ENCODE measurements at places on chromosomes 16 and 17.

DNA sequence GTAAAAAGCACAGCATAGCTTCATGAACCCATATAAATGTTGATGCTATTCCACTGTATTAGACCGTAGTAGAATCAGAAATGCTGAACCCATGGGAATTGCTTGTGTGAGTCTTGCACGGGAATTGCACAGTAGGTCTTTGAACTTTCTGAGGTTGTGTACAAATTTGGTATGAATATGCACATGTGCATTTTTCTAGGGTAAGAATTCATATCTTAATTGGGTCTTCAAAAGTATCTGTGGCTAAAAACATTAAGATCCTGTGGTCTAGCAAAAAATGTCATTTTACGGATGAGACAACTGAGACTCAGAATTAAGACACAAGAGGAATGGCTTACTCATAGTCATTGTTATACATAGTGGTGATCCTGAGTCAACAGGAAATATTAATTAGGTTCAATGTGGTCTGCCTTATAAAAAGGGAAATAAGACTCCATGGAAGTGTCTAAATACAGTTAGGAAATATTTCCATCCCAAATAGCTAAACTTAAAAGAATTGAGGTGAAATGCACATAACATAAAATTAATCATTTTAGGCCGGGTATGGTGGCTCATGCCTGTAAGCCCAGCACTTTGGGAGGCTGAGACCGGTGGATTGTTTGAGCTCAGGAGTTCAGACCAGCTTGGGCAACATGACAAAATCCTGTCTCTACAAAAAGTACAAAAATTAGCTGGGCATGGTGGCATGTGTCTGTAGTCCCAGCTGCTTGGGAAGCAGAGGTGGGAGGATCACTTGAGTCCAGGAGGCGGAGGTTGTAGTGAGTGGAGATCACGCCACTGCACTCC lies 22.8 kb downstream of the TAOK1 start:
- DNase-seq = no peak

GRCh38 chr17:48451489-48451888 lies 21.5 kb upstream of the SKAP1 start:
- no peak for DNase-seq

DNA sequence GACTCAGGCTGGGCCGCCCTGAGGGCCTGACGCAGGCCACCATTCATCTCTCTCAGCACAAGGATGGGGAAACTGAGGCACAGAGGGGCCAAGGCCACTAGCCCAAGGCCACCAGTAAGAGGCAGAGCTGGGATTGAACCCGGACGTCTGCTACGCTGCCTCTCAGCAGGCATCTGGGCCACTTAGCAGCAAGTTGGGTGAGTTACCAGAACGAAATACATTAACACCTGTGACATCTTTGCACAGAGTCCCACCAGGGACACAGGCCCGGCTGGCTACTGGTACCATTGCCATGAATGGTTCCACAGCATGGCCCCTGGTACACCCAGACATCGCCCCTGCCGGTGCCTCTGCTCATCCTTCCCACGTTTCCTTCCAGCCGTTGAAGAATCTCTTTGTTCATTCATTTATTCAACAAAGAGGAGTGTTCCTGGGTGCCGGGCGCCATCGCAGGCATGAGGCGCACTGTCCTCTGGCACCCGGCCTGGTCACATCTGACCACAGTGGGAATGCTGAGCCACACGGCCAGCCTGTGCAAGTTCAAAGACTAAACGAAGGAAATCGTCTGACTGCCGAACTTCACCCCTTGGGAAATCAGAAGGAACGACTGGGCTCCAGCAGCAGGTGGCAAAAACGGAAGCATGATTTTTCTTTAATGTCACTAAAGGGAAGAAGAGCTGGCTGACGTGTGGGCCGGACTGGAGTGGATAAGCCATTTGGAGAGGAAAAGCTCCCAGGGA lies 7.4 kb upstream of the ZNF469 start:
- DNase-seq = no peak

DNA sequence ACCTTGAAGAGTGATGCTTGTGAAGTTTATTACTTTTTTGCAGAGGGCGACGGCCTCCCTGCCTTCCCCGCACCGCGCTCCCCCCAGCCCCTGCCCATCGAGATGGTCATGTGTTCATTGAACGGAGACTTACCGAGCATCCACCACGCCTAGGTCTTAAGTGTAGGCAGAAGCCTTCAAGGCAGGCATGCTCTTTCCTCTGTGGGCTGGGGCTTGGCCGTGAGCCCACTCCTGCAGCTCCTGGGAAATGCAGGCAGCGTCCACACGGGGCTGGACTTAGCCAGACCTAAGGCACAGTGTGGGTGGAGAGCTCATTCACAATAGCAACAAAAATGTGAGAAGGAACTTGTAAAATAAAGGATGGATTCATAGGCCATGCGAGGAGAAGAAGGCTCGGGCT lies 19.2 kb downstream of the RNF213 start:
- no peak for DNase-seq

DNA sequence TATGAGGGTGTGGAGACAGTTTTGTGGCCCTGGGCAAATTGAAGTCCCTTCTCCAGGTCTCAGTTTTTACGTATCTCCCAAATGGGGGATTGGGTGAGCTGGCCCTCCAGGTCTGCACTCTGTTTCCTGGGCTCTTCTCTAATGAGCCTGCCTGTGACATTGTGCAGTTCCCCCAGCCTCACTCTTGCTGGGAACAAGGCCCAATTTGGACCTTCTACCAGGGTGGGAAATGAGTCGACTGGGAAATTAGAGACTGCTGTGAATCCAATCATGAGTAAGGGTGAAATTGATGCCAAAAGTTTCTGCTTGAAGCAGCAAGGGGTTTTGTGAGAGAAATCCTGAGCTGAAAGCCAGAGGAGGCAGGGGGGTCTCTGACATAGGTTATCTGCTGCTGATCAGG lies 71.5 kb upstream of the KSR1 start:
- no peak for DNase-seq

DNA sequence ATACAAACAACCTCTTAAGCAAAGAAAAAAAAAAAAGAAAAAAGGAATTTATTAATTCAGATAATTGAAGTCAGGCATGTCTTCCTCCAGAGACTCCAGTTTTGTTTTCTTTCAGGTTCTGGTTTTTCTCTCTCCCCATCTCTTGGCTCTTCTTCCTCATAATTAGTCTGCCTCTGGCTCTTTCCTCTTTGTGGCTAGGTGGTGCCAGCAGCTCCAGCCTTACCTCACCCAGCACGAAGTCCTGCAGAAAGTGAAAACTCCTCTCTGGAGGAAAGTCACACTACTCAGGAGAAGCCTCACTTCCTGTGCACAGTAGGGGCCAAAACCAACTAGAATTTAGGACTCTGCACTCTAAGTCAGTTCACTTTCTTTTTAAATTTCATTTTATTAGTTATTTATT lies 10.3 kb upstream of the NFAT5 start:
- no peak for DNase-seq

DNA sequence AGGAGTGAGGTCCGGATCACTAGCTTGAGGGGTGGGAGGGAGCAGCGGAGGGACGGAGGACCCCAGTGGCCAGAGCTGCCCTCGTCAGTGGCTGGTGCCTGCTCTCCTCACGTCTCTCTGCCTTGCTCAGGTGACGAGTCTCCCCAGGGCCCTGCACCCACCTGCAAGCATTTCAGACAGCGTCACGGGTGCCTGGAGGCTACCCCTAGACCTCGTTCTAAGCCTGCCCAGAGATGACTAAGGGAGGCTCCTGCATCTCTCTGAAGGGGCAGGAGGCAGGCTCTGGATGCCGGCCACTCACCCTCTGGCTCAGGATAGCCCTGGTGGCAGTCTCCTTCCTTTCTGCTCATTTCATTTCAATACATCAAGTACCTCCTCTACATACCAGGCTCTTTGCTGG lies 68.8 kb downstream of the MRC2 start:
- no peak for DNase-seq

- no peak for DNase-seq
These were observed 101.6 kb downstream of the CCT6B start for GRCh38 chr17:34859652-34860051.

DNA sequence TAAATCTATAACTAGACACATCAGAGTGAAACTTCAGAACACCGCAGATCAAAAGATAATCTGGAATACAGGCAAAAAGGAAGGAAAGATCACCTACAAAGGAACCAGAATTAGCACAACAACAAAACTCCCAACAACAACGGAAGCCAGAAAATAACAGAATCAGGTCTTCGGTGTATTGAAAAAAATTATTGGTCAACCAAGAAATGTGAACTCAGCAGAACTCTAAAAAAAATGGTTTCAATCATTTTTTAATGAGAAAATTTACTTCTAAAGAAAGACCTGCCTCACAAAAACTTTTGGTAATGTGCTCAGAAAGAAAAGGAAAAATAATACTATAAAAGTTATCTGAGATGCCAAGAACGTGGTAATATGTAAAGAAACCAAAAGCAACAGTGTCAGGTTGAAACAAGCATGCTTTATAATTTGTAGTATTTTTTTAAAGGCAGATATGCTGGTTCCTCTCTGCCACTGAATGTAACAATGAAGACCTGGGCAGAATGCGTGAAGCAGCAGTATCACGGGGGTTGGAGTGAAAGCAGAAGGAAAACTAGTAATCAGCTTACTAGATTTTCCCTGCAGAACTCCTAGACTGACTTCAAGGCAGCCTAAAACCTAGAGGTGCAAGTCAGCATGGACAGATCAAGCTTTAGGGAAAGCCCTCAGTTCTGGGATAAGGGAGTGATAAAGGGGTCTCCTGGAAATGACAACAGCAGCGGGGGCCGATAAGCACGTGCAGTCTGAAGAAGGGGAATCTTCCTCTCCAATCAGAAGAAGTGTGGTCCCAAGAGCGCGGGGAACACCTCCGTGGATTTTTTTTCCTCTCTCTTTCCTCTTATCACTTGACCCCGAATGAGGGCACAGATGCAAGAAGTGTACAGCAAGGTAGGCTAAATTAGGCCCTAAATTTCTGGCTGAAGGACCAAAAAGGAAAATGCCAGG lies 80.9 kb upstream of the TEKT1 start:
- DNase-seq = no peak

DNA sequence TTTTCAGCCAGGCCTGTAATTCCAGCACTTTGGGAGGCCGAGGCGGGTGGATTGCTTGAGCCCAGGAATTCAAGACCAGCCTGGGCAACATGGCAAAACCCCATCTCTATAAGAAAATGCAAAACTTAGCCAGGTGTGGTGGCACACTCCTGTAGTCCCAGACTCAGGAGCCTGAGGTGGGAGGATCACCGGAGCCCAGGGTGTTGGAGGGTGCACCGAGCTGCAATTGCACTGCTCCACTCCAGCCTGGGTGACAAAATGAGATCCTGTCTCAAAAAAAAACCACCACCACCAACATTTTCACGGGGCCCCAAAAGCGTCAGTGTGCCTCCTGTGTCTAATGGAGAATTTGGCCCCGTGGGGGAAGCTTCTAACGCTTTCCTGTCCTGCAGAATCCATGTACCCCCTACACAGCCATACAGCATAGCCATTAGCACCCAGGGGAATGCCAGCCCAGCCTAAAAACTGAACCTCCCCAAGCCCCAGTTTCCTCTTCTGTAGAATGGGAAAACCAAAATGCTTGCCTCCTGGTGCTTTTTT lies 22.2 kb upstream of the MAP3K14 start:
- DNase-seq = no peak

DNA sequence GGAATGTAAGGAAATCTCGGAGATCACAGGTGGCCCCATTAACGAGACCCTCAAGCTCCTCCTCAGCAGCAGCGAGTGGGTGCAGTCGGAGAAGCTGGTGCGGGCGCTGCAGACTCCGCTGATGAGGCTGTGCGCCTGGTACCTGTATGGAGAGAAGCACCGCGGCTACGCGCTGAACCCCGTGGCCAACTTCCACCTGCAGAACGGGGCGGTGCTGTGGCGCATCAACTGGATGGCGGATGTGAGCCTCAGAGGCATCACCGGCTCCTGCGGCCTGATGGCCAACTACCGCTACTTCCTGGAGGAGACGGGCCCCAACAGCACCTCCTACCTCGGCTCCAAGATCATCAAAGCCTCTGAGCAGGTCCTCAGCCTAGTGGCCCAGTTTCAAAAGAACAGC lies 16.2 kb downstream of the MLYCD start:
- DNase-seq = no peak

DNA sequence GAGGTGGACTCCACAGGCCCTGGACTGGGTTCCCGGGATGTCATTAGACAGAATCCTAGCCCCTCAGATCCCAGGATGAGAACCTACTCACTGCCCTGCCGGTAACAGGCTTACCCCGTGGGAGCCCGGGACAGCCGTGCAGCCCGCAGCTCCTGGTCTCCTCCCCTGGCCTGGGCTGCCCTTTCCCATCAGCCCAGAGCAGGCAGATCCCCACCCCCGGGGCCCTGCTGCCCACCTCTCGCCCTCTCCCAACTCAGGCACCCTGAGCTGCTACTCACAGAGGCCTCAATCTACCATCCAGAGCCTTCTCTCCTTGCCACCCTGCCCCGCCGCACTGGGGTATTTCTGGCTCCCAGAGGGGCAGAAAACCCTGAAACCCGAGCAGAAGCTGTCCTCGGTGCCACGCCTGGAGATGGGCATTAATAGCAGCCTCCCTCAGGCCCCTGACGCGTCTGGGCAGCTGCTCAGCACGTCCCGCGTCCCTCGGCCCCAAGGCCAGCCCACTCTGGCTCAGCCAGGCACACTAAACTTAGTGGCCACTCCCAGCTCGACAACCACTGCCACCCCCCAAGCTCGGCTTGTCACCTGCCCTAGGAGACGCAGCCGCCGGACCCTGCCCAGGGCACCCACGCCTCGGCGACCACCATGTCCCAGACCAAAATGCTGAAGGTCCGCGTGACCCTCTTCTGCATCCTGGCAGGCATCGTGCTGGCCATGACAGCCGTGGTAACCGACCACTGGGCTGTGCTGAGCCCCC lies at the start of gene CACNG1:
Gene CACNG1, plus strand, starts transcription at position 539 of the 757 bp plus-strand sequence. Its CDS starts 107 bp downstream, at position 646.
- no peak for DNase-seq

DNA sequence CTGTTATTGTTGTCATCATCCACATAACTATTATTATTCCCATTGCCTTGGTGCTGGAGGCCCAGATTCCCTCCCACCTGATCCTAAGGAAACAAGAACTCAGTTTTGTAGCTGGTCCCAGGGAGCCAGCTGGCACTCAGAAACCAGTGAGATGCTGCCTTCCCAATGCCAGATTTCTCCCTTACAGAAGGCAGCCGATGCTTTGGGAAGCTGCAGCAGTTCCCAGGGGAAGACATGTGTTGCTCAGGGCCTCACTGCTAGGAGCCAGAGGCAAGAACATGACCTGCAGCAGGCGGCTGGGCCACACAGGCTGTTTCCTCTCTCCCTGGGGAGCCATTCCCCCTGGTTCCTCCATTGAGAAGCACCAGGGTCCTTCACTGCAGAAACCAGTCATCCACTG lies 59.9 kb upstream of the GRIN2A start:
- no peak for DNase-seq

DNA sequence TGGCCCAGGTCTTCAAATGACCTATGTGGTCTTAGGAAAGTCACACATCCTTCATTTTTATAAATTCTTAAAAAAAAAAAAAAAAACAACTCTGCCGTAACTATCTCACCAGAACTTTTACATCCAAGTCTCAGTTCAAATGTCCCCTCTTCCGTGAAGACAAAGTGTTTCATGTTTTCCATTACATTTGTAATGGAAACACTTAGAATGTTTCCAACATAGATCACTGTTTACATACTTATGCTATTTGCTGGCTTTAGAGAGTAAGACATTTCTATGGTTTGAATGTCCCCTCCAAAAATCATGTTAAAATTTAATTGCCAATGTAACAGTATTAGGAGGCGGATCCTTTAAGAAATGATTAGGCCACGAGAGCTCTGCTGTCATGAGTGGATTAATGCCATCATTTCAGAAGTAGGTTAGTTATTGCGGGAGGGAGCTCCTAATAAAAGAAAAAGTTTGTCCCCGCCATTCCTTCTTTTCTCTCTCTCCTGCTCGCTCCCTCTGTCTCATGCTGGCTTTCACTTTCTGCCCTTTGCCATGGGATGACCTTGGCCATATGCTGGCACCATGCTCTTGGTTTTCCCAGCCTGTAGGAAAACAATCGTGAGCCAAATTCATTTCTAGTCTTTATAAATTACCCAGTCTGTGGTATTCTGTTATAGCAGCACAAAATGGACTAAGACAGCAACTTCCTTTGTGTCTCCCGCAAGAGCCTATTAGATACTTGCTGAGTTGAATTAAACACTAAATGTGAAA lies 887.8 kb upstream of the SOX9 start:
- DNase-seq = no peak

Data from activated naive CD4-positive, alpha-beta T cell treated with Interleukin-2 at 50 U/mL for 16 hours (primary cell).